ENCODE measurements at places on chromosomes 12 and 14.

DNA sequence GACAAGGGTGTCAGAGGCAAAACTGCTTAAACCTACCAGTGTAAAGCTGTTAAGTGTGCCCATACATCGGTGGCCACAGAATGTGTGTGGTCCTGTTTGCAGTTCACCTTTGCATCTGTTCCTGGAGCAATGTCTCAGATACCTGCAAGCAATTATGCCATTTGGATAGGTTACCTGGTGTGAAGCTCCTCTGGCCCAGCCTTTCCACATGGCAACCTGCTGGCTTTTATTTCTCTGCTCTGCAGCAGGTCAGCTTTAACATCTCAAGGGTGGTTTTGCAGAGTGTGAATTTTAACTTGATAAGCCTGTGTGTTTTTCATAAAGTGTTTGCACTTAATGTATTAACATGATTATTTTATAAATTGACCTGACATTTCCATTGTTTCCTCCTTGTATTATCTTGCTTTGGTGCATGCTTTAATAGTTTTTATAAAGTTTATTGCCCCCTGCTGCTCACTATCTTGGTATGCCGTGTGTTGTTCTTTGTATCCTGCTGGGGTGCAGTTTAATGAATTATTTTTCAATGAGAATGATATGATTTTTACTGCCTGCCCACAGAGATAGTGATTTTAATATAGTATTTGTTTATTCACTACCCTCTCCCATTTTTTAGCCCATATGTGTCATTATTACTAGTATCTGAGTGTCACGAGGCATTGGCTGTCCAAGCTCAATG lies 403.8 kb downstream of the NPAS3 start:
- DNase-seq, result no peak

DNA sequence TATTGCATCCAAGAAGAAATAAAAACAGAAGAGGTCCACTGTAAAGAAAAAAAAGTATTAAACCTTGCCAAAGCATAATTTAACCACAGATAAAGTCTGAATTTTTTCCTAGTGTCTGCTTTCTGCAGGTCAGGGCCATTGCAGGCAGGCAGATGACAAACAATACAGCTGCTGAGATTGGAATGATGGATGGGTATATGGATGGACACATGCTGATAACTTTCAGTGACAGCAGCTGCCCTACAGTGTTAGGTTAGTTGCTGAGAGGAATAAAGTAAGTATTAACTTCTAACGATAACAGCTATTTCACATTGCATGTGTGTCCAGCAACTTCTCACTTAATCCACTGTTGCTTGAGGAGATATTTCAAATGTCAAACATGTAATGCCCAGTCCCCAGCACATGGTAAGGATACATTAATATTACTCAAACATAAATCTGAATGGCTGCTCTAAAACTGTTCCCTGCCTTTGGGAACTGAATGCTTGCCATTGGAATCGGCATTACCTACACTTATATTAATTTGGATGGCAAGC lies 515.3 kb downstream of the RMST start:
- DNase-seq, result no peak

DNA sequence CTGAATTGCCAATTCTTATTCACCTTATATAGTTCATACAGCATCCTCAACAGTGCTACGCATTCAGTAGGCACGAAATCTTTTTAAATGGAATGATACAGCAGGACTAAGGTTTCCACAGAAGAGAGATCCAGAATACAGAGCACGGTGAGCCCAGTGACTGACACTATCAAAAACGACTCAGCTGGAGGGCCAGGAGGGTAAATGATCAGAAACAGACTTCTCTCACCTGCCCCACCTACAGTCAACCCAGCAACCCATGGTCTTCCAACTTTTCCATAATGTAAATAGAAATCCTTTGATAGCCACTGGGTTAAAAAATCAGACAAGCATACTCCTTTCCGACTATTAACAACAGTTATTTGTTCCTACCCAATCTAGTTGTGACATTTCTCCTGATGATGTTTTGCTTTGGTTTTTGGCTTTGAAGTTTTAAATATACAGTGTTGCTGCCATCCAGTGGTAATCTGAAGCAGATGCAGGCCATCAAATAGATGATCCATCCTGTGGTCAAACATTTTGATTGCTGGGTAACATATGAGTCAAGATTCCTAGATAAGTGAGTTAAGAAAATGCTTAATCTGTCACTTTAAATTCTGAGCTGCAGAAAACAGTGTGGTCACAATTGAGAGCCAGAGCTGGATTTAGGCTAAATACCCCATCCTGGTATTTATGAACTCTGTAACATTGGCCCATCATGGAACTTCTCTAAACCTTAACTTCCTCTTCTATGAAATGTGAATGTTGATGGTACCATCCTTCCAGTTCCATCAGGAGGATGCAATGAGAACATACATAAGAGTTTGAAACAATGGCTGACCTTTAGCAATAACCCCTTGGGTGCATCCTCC lies 42.0 kb downstream of the GPHB5 start:
- DNase-seq, result no peak

DNA sequence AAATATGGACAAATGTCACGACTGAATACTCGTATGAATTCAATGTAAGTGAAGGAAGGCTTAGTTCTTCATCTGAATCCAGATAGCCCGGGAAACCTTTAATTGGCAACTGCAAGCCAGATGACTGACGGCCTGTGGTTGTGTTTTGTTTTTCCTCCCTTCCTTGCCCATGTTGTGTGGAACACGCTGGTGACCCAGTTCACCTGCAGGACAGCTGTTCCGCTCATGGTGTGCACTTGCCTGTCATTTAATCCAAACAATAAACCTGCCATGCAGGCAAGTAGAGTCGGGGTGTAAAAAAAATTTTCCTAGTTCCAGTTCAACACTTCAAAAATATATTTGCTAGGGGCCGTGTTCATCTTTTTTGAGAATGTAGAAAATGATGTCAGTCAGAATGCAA lies 88.0 kb downstream of the TMEM132D start:
- DNase-seq, result no peak

All from activated naive CD8-positive, alpha-beta T cell treated with anti-CD3 and anti-CD28 coated beads, Interleukin-2, amount 50 U/mL, for 24 hours (primary cell).